Occipital lobe (tissue), 3 donors: ENCODE measurements at places on chromosomes 1 and 21. TPM values are rescaled to one million over a fixed set of nuclear protein-coding genes. Genes with fewer than 3 reads are reported as not detected.
A peak's percentile ranks its signal among the peaks of the same experiment; 100 is the strongest.

DNA sequence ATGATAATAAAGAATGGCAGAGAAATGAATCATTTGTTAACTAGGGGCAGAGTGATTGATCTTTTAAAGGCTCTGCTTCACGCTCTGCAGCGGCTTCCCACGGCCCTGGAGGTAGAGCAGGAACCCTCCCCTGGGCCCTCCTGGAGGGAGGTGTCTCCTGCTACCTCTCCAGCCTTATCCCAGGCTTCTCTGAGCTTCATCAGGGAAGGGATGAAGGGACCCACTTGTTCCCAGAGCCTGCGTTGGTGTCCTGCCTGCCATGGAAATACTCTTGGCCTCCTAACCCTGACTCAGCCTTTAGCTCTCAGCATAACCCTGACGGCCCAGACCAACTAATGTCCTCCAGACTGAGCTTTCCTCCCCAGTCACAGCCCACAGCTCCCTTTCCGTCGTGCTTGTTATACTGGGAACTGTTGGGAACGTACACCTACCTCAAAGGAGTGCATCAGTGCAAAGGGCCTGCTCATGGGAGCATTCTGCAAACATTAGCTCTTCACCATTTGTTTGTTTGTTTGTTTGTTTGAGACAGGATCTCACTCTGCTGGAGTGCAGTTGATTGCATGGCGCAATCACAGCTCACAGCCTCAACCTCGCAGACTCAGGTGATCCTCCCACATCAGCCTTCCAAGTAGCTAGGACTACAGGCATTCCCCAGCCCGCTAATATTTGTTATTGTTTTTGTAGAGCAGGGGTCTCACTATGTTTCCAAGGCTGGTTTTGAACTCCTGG, 17.4 kb upstream of the HNRNPU start:
- no peak for DNase-seq

GRCh38 chr1:84918726-84919336, 25.8 kb upstream of the LPAR3 start:
- no peak for DNase-seq

GRCh38 chr21:34673006-34673405, 4.2 kb downstream of the CLIC6 start:
- DNase-seq, result no peak

DNA sequence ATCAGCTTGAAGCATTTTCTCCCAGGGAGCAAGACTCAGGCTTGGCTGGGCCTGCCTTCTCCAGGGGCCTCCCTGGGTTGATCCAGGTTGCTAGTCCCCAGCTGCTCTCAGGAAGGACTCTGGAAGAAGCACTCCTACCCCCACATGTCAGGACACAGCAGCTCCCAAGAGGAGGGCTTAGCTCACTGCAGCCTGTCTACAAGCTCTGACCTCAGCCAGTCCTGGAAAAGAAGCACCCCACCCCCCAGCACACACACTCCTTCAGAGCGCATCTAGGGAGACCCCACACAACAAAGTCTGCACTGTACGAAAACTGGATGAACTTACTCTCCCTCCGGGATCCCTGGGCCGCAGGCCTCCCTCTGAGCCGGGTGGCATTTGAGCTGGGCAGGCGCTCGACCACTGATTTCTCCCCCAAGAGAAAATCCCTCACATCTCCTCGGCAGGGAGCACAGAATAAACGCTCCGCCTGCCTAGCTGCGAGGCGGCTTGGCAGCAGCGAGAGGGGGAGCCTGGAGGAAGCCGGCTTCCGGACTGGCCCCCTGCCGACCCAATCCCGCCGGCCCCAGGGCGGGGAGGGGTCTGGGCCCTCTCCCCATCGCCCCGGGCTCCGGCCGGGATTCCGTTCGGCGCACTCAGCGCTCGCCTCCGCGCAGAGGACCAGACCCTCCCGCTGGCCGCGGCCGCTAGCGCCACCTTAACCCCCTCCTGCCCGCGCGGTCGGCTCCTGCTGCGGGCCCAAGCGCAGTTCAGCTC, at the start of gene KCNA2:
Gene KCNA2 (minus strand): TSS at position 458 of the 756 bp plus-strand sequence. CDS start 1,576 bp downstream, outside the sequence.
- DNase-seq, result peak; percentile 53

LRRIQ3 gene
- total RNA-seq, result 1.9 TPM

DNA sequence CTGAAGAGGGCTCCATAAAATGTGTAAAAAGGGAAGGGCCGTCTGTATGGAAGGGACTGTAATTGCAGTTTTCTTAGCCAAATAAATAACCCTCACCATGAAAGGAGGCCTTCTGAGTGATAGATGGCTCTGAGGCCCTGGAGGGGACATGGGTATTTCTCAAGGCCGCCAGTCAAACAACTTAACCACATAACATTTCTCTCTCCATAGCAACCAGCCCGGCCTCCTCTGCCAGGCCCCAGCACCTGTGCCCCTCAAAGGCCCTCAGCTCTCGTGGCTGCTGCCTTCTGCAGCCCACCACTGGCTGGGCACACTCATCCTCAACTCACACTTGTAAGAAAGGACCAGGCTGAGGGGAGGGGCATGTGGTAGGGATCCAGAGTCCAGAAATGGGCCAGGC, 57.0 kb upstream of the GJB5 start:
- DNase-seq, result no peak

- DNase-seq, result peak; percentile 74
These were observed 111.1 kb downstream of the NAV1 start for GRCh38 chr1:201649761-201650622.

CFAP74 gene
- total RNA-seq, result 0.47 TPM

GRCh38 chr1:103457886-103458455, 67.5 kb upstream of the RNPC3 start:
- DNase-seq, result no peak

DNA sequence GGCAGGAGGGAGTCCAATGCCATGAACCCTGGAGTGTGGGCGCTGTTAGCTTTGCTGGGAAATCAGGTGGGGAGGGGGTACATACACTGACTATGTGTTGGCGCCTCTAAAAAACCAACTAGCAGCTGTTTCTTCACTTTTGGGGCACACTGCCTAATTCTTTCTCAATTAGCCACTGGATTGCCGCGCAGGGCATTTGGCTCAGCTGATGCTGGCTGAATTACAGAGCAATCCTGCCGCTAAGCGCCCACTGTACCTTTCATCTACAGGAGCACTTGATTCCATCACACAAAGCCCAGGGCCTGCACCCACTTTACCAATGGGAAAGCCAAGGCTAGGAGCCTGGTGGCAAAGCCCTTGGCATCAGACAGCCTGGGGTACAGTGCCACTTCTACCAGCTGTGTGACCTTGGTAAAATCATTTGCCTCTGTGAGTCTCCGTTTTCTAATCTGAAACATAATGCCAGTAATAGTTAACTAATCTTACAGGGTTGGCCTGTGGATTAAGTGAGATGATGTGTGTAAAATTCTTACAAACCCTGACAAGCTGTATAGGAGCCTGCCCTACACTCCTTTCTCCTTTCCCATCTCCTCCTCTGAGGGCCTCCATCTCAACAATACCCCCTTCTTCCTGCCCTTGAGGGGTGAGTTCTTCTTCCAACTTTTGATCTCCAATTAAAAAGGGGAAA, 59.0 kb downstream of the UBE2T start:
- DNase-seq, result no peak

CD52 gene
- total RNA-seq, result 1.1 TPM

DNA sequence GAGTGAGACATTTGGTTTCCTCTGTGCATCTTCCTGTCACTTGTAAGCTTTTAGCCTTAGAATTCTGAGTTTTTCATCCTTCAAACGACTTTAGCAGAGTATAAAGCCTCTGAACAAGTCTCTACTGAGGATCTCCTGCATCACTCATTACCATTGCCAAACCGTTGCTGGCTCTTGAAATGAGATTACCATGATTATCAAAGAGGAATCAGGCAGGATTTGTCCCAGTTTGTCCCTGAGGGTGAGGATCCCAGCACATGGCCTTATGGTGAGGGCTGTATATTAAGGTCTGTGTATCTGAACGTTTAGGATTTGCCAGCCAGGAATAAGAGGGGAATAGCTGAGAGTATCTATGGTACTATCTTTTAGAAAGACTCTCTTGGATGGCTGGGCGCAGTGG, 169.5 kb upstream of the L1TD1 start:
- no peak for DNase-seq

DNA sequence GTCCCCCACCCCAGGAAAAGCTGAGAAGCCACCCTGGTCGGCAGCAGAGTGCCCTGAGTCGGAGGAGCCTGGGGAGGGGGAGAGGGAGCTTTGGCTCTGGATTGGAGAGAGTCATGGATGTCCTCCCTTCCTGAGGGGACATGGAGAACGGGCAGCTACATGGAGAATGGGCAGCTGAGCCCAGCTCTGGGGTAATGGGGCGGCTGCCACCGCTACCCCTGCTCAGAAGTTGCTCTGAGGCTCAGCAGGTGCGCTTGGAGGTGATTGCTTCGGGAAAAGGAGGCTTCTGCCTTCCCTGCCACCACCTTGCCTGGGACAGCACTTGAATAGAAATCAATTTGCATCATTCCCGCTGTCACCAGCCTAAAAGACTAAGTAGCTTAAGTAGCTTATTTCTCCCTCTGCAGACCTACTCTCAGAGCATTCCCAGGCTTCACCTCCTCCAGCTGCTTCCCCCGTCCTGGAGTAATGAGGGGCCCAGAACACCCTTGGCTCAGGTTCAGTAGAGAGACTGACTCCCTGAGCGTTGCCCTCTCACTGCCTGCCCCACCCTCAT, 8.3 kb downstream of the DISP3 start:
- DNase-seq, result no peak

GRCh38 chr1:48021792-48022191, 24.6 kb upstream of the TRABD2B start:
- DNase-seq, result no peak

GRCh38 chr1:66526036-66526435, 7.9 kb upstream of the SGIP1 start:
- DNase-seq, result no peak

GRCh38 chr1:30738040-30738714, 14.8 kb upstream of the MATN1 start:
- DNase-seq, result no peak

CYP4A11 gene
- not detected for total RNA-seq

DNA sequence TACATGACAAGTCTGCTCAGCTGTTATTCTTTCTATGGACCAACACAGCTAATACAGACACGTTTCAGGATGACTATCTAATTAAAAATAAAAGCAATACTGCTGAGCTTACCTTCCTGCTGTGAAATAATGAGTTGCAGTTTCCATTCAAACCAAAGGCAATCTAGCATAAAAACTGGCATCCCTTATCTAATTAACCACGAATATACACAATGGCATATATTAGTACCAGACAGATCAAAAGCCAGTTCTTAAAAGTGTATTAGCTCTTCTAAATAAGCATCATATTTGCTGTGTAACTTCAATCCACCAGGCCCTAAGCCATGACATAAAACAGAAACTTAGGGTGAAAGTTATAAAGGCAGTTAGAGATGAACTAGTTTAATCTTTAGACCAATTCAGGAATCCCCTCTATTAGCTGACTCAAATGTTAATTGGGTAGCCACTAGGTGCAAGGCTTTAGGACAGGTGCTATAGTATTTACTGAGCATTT, 20.6 kb downstream of the TESK2 start:
- no peak for DNase-seq

- no peak for DNase-seq
These were observed 10.5 kb upstream of the SYNC start for GRCh38 chr1:32713081-32713480.

CEP170 gene
- 571 TPM for total RNA-seq
